MG63 (cell line): ENCODE measurements at places on chromosomes 16 and 17. TPM values are rescaled to one million over a fixed set of nuclear protein-coding genes. Genes with fewer than 3 reads are reported as not detected.

DNA sequence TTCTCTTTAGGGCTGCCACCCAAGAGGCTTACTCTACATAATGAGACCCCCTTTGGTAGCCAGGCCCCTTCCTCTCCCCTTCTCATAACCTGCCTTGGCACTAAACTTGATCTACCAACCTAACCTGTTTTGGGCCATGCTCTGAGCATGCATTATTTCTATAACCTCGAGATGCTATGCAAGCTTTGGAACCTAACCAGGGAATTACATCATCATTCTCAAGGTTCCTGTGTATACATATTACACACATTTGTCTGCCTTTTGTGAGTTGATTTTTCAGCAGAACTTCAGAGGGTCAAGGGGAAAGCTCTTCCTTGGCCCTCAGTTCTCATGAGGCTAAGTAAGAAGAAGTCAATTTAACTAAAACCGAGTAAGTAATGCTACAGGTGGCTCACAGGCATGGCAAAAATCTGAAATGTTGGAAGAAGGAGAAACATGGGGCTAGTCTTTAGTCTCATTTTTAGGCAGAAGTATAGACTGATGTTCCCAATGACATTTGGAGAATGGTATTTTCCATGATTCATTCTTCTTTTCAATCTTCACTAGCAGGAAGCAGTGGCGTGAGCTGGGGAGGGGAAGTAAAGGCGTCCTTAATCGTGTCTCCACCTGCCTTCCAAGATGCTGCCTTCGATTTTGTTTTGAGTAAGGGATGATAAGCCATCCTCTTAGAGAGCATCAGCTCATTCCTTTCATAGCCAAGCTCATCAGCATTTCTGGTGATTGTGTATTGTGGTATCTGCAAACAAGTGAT, 308.4 kb downstream of the ABCC12 start:
- no peak for DNase-seq

DNA sequence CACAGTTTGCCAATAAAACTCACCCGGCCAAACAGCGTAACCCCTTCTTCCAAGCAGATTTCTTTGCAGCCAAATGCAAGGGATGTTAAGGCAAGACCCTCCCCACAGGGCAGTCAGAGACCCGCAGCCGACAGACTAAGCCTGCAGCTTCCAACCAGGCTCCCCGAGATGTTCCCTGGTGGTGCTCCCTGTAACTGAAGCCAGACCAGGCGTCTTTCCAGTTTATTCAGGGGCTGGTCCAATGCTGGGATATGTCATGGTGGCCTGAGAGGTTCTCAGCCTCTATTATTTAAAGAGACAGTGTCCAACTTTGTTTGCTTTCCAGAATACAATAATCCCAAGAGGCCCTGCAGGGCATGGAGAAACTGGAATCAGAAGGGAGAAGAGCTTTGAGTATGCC, at the start of gene PMP22:
TSS of gene PMP22 (minus strand) at position 196 of the 400 bp plus-strand sequence. CDS start 4,599 bp downstream, outside the sequence.
- DNase-seq, result no peak

GRCh38 chr17:42163113-42163512, 8.3 kb upstream of the RAB5C start:
- no peak for DNase-seq

DNA sequence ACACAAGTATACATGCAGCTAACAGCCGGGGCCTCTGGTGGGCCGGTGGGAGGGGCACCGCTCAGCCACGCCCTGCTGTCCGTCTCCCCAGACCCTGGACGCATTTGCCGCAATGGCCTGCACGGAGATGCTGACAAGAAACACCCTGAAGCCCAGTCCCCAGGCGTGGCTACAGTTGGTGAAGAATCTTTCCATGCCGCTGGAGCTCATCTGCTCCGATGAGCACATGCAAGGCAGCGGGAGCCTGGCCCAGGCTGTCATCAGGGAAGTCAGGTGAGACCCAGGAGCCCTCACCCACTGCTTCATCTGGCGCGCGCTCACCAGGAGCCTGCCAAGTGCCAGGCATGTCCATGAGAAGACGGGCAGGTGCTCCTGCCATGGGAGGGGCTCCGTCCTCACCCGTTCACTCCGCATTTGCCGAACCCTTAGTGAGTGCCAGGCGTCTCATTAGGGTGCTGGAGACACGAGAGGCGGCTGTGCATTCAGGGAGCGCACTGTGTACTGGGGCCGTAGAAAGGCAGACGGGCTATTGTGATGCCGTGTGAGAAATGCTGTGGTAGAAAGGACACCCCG, 51.4 kb upstream of the ENDOV start:
- no peak for DNase-seq

DNA sequence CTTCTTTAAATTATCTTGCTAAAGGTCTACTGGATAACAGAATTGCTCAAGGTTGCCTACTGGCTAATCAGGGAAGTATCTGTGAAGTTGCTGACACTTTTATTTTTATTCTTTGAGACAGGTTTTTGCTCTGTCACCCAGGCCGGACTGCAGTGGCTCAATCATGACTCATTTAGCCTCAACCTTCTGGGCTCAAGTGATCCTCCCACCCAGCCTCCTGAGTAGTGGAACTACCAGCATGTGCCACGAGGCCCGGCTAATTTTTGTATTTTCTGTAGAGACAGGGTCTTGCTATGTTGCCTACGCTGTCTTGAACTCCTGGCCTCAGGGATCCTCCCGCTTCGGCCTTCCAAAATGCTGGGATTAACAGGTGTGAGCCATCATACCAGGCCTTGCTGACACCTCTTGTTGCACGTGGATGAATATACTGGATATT, 43.1 kb downstream of the GLG1 start:
- no peak for DNase-seq

- DNase-seq, result no peak
These were observed 43.5 kb downstream of the MRPS23 start for GRCh38 chr17:57806167-57806830.

GRCh38 chr17:69654981-69655855, 240.7 kb downstream of the MAP2K6 start:
- DNase-seq, result peak; percentile 32

GRCh38 chr17:69724238-69724637, 309.7 kb downstream of the MAP2K6 start:
- peak; percentile 50 for DNase-seq

GRCh38 chr16:80468029-80468428, 72.8 kb upstream of the DYNLRB2 start:
- DNase-seq, result no peak

DNA sequence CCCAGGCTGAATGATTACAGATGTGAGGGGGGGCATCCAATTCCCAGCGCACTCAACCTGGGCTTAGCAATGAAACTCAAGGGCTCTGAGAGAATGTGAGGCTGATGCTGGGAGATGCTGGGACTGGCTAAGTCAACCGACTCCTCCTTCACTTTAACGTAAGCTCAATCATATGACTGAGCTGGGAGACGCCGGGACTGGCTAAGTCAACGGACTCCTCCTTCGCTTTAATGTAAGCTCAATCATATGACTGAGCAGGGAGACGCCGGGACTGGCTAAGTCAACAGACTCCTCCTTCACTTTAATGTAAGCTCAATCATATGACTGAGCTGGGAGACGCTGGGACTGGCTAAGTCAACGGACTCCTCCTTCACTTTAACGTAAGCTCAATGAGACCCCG, 179.4 kb downstream of the VPS53 start:
- no peak for DNase-seq

DNA sequence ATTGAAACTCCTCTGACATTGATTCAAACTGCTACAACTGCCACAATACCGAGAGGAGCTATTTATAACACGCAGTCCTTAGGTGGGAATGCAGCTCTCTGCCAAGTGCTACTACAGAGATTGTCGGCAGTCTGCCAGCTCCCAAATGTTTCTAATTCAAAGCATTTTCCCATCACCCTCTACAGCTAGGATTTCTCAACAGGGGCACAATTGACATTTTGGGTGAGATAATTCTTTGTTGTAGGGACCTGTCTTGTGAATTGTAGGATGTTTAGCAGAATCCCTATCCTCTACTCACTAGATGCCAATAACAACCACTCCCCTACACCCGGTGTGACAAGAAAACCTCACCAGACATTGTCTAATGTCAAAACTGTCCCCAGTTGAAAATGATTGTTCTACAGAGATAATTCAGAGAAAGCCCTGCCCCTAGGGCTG, 7.8 kb upstream of the N4BP1 start:
- peak; percentile 11 for DNase-seq

NPIPA5 gene
- total RNA-seq, result 2.1 and 16.7 TPM in 2 replicates

LGALS9 gene
- 1.2 and 1.8 TPM in 2 replicates for total RNA-seq

DCTN5 gene
- 96.7 and 108 TPM in 2 replicates for total RNA-seq
